ENCODE measurements at places on chromosomes 13 and 19.
A peak's percentile ranks its signal among the peaks of the same experiment; 100 is the strongest.

DNA sequence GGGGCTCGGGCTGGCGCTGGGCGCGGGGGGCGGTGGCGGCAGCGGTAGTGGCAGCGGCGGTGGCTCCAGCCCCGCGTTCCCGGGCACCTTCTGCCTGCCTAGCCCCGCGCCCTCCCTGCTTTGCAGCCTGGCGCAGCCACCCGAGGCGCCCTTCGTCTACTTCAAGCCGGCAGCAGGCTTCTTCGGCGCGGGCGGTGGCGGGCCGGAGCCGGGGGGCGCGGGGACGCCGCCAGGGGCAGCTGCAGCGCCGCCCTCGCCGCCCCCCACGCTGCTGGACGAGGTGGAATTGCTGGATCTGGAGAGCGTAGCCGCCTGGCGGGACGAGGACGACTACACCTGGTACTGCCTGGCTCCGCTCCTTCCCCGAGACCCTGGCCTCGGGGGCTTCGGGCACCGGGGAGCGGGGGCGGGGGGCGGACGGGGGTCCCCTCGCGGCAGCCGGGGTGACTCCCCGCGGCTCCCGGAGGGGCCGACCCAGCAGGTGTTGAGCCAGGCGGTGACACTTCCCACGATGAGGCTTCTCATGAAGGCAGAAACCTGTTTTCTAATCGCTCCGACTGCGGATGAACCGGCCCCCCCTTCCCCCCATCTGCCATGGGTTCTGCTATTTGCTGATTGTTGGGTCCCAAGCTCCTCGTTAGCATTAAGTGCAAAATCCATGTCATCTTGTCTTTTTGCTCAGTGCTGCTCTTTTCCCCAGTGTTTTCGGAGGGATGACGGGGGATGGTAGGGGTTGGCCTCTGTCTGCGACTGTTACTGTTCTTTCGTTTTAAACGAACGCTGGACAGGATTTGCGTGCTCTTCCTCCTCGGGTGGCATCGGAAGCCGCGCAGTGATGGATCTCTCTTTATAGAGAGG is 943 bp downstream of the SLAIN1 start:
- H3K27ac ChIP-seq = peak overlapping the region; percentile 92
- H3K27me3 ChIP-seq = peaks cover 22% of the 10 kb centered on the region
- H3K4me1 ChIP-seq = peaks cover 39% of the 10 kb centered on the region
- peaks cover 10% of the 10 kb centered on the region for H3K36me3 ChIP-seq
- peak; percentile 39 for DNase-seq

- no peak for DNase-seq
- H3K36me3 ChIP-seq = peaks cover 14% of the 10 kb centered on the region
- no peak overlapping the region for H3K27ac ChIP-seq
- H3K4me1 ChIP-seq = peaks cover 2% of the 10 kb centered on the region
These were observed 8.8 kb downstream of the ELOF1 start for GRCh38 chr19:11550265-11550664.

DNA sequence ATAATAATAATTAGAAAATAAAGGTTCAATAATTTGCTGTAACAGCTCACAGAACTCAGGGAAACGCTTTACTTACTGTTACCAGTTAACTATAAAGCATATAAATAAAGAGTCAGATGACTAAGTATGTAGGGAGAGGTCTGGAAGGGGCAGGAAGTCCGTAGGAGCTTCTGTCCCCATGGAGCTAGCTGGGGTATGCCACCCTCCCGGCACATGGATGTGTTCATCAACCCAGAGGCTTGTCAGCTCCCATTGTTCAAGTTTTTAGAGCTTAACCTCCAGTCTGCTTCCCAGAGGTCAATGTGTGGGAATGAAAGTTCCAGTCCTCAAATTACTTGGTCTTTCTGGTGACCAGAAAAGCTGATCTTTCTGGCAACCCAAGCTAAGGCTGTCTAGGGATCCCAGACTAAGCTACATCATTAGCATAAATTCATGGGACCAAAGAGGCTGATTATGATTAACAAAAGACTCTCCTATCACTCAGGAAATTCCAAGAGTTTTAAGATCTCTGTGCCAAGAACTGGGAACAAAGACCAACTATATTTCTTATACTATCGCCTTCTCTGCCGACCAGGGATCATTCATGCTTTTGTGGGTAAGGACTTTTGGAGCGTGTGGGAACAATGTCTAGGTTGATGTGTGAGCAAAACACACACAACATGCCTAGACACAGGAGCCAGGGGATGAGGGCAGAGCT is 31.7 kb upstream of the ZNF507 start:
- peaks cover 2% of the 10 kb centered on the region for H3K27me3 ChIP-seq
- no peak overlapping the region for H3K4me3 ChIP-seq
- DNase-seq = no peak
- H3K36me3 ChIP-seq = no peaks in the 10 kb centered on the region
- no peaks in the 10 kb centered on the region for H3K4me1 ChIP-seq

GRCh38 chr19:8209462-8210378 is 550 bp downstream of the CERS4 start:
- H3K4me1 ChIP-seq = peaks cover 24% of the 10 kb centered on the region
- DNase-seq = peak; percentile 77
- H3K27me3 ChIP-seq = peaks cover 2% of the 10 kb centered on the region
- peaks cover 17% of the 10 kb centered on the region for H3K36me3 ChIP-seq
- peak overlapping the region; percentile 91 for H3K27ac ChIP-seq

- no peaks in the 10 kb centered on the region for H3K27me3 ChIP-seq
- H3K4me3 ChIP-seq = no peak overlapping the region
- peaks cover 19% of the 10 kb centered on the region for H3K4me1 ChIP-seq
- H3K27ac ChIP-seq = no peak overlapping the region
- no peak for DNase-seq
These were observed 30.1 kb downstream of the EPS15L1 start for GRCh38 chr19:16441661-16442162.

- peaks cover 28% of the 10 kb centered on the region for H3K27me3 ChIP-seq
- no peak overlapping the region for H3K27ac ChIP-seq
- H3K4me3 ChIP-seq = no peak overlapping the region
These were observed 1.4 kb upstream of the CERS1 start for GRCh38 chr19:18897094-18898029.

DNA sequence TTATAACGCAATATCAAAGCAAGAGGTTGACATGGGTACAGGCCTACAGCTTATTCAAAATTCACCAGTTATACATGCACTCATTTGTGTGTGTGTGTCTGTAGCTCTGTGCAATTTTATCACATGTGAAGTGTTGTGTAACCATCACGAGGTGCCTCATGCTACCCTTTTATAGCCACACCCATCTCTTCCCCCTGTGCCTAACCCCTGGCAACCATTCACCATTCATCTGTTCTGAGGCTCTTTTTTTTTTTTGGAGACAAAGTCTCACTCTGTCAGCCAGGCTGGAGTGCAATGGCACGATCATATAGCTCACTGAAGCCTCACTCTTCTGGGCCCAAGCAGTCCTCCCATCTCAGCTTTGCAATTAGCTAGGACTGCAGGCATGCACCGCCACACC is 78.4 kb downstream of the DPF1 start:
- no peaks in the 10 kb centered on the region for H3K27me3 ChIP-seq
- H3K27ac ChIP-seq = no peak overlapping the region
- DNase-seq = no peak
- H3K4me3 ChIP-seq = no peak overlapping the region
- peaks cover 7% of the 10 kb centered on the region for H3K4me1 ChIP-seq
- H3K36me3 ChIP-seq = no peaks in the 10 kb centered on the region

DNA sequence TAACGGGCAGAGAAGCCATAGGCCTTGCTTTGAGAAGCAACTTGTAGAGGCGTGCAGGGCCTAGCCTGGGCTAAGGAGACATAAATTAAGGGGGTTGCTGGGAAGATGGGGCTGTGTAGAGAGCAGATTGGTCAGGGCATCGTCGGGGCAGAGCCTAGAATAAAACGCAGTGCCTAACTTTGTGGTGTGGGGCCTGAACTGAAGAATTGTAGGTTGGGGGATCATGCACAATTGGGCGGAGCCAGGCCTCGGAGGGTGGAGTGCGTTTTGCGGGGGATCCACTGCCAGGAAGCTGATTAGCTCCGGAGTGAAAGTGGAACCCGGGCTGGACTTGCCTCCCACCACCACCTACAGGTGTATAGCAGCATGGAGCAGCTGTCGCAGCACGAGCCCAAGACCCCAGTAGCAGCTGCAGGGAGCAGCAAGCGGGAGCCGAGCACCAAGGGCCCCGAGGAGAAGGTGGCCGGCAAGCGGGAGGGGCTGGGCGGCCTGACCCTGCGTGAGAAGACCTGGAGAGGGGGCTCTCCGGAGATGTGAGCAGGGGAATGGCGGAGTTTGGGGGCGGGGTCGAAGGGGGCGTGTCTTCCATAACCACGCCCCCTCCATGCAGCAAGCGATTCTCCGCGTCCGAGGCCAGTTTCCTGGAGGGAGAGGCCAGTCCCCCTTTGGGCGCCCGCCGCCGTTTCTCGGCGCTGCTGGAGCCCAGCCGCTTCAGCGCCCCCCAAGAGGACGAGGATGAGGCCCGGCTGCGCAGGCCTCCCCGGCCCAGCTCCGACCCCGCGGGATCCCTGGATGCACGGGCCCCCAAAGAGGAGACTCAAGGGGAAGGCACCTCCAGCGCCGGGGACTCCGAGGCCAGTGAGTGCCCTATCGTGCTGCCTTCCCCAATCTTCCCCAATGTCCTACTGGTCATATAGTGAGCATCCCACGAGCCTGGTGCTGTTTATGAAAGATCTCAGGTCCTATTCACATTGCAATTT is 13.8 kb downstream of the DNASE2 start:
- H3K27me3 ChIP-seq = no peaks in the 10 kb centered on the region
- H3K4me1 ChIP-seq = peaks cover 9% of the 10 kb centered on the region
- H3K36me3 ChIP-seq = peaks cover 7% of the 10 kb centered on the region
- peak; percentile 73 for DNase-seq
- H3K4me3 ChIP-seq = peak overlapping the region; percentile 69

DNA sequence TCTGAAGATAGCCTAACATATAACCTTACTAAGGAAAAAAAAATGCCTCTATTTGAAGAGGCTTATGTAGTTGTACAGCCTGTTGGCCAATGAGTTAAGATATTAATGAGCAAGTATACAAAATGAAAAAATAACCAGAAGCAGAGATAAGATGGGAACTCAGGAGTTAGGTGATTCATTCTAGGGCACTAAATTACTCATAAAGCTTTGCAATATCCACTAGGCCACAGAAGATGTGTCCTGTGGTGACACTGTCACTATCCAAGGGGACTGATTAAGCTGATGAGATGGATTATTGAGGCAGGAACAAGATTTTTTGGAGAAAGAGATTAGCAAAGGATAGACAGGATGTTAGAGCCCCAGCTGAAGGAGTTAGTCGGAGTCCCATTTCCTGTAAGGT is 99.6 kb downstream of the LIG4 start:
- no peaks in the 10 kb centered on the region for H3K4me1 ChIP-seq
- no peaks in the 10 kb centered on the region for H3K27me3 ChIP-seq
- DNase-seq = no peak
- H3K36me3 ChIP-seq = no peaks in the 10 kb centered on the region
- H3K4me3 ChIP-seq = no peak overlapping the region

- no peak overlapping the region for H3K27ac ChIP-seq
- H3K36me3 ChIP-seq = no peaks in the 10 kb centered on the region
- no peak overlapping the region for H3K4me3 ChIP-seq
These were observed 9.2 kb upstream of the MPHOSPH8 start for GRCh38 chr13:19624265-19624664.

GRCh38 chr19:13884726-13885591 is 8.0 kb downstream of the NANOS3 start:
- no peaks in the 10 kb centered on the region for H3K36me3 ChIP-seq
- no peak overlapping the region for H3K27ac ChIP-seq
- H3K4me3 ChIP-seq = no peak overlapping the region
- H3K4me1 ChIP-seq = peaks cover 24% of the 10 kb centered on the region
- H3K27me3 ChIP-seq = no peaks in the 10 kb centered on the region

- no peak overlapping the region for H3K27ac ChIP-seq
- H3K36me3 ChIP-seq = peaks cover 69% of the 10 kb centered on the region
- H3K4me1 ChIP-seq = peaks cover 53% of the 10 kb centered on the region
These were observed 9.9 kb downstream of the PLEKHF1 start for GRCh38 chr19:29675120-29675649.

DNA sequence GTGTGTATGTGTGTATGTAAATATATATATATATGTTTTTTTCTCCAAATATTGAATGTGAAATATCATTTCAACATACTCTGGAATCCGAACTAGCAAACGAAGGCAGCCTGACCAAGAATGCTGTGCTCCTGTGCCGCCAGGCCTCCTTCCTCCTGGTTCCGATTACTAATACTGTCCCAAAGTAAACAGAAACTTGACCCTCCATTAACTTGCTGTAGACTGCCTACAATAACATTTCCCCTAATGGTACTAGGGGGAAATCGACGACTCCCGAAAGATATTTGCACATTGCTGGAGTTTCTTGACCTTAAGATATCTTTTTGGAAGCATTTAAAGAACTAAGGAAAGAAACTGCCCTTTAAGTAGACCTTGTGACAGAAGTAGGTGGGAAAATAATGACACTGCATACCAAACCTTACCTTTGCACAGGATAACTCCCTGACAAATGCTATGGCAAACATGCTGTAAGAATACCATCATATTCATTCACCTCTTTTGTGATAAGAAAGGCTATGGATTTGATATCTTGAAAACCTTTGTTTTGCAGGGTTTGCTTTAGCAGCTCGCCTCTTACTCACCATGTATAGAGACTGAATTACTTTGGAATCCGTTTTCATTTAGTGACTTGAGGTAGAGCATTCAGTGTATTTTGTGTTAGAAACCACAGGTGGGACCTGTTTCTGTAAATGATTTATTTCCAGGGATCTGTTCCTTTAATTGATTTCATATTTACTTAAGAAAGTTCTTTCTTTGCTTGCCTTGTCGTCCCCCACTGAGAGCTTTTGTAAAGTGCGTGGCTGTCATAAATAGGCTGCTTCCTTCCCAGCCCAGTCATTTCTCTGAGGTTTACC is 80.1 kb downstream of the KLF5 start:
- no peaks in the 10 kb centered on the region for H3K36me3 ChIP-seq
- DNase-seq = no peak
- no peaks in the 10 kb centered on the region for H3K4me1 ChIP-seq
- H3K27ac ChIP-seq = no peak overlapping the region

DNA sequence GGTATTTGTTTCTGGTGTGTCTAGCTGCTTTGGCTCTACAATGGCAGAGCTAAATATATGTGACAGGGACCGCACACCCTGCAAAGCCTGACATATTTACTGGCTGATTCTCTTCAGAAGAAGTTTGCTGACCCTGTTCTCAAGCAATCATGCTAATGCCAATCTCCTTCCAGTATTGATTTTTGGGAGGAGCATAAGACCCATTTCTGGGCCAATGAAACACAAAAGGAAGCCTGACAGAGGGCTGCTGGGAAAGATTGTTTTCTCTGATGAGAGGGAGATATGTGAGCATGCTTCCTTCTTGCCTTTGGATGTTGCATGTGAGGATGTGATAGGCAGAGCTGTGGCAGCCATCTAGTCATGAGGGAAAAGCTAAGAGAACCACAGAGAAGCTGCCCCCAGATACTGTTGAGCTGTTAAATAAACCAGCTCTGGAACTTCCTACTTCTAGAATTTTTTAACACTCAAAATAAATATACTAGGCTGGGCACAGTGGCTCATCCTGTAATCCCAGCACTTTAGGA is 31.4 kb upstream of the TPTE2 start:
- no peaks in the 10 kb centered on the region for H3K36me3 ChIP-seq
- H3K4me3 ChIP-seq = no peak overlapping the region
- H3K4me1 ChIP-seq = peaks cover 16% of the 10 kb centered on the region
- no peak for DNase-seq

DNA sequence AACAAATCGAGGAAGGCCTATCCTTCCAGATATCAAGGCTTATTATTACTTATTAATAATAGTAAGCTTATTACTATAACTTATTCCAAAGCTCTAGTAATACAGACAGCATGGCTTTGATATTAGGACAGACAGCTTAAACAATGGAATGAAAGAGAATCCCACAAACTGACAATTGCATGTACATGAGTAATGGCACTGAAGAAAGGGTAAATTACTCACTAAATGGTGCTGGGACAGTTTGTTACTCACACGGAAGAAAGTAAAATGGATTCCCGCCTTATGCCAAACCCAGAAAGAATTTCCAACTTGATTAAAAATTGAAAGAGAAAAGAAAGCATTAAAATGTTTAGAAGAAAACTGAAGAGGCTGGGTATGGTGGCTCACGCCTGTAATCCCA is 60.3 kb downstream of the MIPEP start:
- H3K4me1 ChIP-seq = no peaks in the 10 kb centered on the region
- DNase-seq = no peak
- H3K27ac ChIP-seq = no peak overlapping the region
- H3K27me3 ChIP-seq = no peaks in the 10 kb centered on the region

Measured in activated T-helper 2 cell treated with anti-CD3 and anti-CD28 coated beads, Interferon-gamma antibody, Interleukin-2, Interleukin-4, amounts not matched to agents 10 μg/mL and 5 μg/mL and 100 μg/mL, durations not matched to agents 14 hours and 24 hours and 36 hours (primary cell).